ENCODE measurements at places on chromosomes 7 and 10.

DNA sequence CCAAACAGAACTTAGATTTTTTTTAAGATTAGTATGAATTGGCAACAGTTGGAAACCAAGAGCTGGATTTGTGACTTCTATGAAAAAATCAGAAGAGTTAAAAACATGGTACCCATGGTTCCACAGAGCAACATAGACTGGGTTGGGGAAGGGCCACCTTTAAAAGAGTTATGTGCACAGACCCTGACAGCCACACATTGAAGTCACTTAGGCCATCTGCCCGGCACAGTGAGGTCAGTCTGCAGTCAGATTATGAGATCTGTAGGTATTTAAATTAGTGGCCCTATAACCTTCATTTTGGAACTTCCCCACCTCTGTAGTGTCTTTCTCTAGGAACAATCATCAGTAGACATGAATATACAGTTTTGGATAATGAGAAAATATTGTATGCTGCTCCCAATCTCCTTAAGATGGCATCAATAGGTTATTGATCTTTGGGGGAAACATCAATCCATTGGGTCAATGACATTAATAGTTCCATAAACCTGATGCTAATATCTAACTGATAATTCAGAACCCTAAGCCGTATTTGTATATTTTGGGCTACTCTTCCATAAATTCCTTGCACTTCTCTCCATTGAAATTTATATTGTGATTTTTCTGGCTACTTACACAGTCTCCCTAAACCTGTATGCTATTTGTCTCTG is 7.0 kb downstream of the ANKRD1 start:
- DNase-seq: no peak

- no peak for DNase-seq
These were observed 13.5 kb upstream of the MSRB2 start for GRCh38 chr10:23081891-23082290.

GRCh38 chr7:157841773-157842370 is 505.1 kb downstream of the DNAJB6 start:
- no peak for DNase-seq

DNA sequence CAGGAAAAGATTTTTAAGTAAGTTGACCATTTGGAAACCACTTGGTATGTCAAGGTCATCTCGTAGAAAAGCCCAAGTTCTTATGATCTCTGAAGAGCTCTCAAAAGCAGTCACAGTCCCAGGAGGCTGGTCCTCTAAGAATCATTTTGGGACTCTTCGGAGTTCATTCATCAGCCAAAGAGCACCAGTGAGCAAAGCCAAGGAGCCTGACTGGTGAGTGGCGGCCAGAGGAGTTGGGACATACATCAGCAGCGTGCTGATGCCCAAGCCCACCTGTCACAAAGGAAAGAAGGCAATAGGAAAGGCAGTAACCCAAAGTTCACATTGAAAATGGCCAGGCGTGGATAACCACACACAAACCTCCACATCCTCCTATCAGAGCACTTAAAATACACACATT is 17.5 kb downstream of the COX15 start:
- no peak for DNase-seq

GRCh38 chr10:77020426-77021040 is 617.1 kb downstream of the KCNMA1 start:
- no peak for DNase-seq

DNA sequence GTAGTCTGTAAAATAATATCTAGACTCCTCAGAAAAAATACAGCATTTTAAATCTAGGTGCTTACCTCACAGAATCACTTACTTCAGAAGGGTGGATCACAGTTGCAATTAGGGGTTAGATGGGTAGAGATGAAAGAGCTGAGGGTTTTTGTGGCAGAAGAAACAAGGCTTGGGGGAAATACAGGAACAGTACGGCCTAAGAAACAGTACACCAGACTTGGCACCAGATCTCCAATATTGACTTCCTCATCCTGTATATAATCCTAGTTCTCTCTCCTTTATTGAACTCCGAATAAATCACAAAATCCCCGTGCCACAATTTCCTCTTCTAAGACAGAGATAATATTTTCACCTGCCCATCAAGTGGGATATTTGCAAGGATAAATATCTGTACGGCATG is 14.3 kb downstream of the CEP41 start:
- DNase-seq: no peak

DNA sequence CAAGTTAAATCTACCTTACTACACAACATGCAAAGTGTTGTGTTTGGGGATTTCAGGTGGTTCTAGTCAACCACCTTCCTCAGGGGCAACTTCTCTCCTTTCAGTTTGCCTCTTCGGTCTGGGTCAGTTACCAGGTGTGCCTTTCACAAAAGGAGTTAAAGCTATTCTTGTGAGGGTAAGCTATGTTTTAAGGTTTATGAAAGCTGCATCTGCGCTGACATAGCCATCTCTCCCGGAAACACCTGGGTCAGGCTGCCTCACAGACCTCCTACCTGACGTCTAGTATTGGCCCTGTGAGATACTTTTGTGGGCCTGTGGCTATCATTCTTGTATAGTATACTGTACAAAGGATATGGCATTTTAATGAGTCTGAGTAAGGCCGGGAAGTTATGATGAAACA is 67.7 kb upstream of the ITGA8 start:
- no peak for DNase-seq

GRCh38 chr7:21538936-21539495 is 3.8 kb upstream of the DNAH11 start:
- no peak for DNase-seq

DNA sequence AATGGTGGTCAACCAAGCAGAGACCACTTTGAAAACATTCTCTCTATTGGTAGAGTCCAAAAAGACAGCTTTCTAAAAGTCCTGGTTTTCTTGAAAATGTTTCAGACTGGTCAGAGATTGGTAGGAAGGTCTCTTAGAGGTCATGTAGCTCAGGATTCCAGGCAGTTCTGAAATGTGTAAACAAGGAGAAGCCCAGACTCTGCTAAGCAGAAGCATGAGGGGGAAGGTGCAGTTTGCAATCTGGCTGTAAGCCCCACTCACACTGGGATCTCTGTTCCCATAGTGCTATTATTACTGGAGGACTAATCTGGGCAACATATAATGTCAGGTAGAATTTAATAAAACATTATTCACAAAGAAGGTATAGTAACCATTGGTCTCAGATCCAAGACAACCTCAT is 101.1 kb downstream of the MAGI2 start:
- DNase-seq: peak; percentile 52

DNA sequence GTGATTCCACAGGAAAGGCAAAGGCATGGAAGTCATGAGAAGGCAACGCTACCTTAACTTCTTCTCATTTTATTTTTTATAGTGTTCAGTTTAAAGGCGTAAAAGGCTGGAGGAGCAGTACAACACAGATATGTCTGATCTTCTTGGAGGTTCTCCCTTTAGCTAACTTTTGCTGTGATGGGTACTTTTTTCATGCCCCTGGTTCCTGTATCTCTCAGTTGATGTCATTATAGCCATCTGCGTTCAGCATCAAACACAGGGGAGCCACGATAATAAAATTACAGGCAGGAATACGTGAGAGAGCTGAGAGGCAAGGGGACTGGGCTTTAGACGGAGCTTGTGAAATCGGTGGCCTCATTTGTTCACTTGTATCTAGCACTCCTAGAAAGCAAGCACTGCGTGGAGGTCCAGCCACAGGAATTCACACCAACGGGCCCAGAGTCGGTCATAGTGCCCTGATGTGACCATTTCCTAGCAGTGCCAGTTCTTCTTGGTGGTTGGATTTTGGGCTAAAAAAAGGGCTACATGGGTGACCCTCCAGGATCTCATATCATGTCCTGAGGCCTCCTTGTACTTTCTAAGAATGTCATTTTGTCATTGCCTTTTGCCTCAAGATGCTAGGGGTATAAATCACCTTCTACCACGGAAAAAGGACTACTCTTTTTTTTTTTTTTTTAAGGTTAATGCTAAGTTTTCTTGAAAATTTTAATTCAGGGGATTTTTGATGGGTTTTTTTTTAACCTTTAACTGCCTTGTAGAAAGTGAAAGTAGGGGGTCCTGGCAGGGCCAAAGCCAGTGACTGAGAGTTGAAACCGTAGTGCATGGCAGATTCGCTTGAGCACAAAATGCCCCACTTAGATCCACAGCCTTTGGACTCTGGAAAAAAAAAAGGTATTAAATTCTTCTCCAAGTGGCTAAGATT is 191.5 kb downstream of the CELF2 start:
- no peak for DNase-seq

DNA sequence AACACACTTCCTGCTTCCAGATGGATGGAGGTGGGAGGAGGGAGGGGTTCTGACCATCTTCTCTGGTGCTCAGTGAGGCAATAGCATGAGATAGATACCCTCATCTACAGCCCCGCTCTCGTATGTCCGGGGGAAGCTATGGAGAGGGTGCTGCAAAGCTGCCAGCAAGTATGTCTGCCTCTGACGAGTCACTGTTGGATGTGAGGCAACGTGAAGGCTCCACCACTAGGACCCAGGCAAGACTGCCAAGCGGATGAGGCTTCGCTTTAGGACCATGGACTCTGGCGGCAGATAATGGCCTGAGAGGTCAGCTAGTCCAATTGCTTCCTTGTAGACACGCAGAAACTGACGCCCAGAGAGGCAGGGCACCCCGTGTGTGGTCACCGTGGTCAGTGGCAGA is 601.6 kb downstream of the PTPRN2 start:
- DNase-seq: no peak

DNA sequence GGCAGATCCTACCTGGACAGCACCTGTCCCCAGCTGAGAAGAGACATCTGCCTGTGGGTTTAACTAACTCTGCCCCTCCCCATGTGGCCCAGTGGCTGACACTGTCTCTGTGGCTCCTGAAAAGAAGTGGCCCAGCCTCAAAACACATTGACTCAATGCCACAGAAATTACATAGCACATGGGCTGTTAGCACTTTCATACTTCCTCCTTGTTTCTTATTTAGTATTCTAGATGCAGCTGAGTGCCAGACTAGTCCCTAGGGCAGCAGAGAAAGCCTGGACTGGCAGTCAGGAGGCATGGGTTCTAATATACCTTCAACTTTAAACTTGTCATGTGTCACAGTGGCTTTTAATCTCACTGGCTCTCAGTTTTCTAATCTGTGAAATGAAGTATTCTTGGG is 171.0 kb downstream of the TRIL start:
- no peak for DNase-seq

- no peak for DNase-seq
These were observed 128.2 kb upstream of the AGR3 start for GRCh38 chr7:17009933-17010332.

- DNase-seq: no peak
These were observed 3.8 kb upstream of the SAP25 start for GRCh38 chr7:100577507-100577906.

GRCh38 chr10:79472449-79472848 is 27.0 kb upstream of the ZCCHC24 start:
- DNase-seq: no peak

- no peak for DNase-seq
These were observed 94.0 kb upstream of the TARP start for GRCh38 chr7:38367301-38367890.

DNA sequence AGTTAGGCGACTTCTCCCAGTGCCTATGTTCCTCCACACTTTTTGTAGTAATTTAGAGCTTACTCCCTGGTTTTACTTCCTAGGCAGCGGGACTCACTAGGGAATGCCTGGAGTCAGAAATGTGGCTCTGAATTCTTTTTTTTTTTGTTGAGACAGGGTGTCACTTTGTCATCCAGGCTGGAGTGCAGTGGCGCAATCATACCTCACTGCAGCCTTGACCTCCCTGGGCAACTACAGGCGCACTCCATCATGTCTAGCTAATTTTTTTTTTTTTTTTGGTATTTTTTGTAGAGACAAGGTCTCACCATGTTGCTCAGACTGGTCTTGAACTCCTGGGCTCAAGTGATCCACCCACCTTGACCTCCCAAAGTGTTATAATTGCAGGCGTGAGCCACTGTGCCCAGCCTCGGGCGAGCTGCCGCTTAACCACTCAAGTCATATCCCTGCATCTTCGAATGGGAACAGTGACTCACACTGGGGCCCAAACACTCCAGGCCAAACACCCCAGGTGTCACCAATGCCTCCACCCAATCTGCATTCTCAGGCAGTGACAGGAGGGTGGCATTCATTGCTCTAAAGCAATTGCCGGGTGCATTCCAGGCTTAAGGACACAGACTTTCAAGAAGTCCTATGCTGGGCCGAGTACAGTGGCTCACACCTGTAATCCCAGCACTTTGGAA is 19.6 kb downstream of the RGS10 start:
- no peak for DNase-seq

DNA sequence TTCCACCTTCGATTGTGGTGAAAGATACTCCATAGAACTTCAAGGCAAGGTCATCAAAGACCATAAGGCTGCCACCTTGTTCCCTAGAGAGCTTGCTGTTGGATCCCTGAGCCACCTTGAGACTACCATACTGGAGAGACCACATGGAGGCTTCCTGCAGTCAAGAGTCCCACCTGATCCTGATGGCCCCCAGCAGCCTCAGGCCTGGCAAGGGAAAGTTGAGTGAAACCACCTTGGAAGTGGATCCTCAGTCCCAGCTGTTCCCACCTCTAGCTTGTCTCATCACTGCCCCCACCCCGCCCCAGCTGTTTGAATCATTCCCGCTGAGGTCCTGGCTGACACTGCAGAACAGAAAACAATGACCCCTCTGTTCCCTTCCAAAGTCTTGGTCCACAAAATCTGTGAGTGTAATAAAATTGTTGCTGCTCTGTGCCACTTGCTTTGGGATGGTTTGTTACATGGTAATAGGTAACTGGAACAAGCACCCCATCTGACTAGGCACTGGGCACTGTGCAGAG is 32.0 kb downstream of the PRLHR start:
- no peak for DNase-seq

DNA sequence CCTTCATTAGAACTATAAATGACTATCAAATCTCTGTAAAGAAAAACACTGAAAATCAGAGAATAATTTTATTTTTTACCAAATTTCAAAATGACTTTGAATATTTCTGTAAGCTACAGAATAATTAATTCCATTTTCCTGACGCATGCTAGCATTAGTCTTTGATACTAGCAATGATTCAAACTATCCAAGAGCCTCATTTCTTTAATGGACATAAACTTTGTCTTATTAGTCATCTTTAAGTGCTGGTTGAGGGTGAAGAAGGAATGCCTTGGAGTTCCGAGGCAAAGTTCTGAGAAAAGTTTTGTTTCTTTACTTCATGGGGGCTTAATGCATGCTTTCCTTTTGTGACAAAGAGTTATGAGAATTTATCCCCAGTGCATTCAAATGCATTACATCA is 137.3 kb downstream of the AGMO start:
- peak; percentile 59 for DNase-seq

DNA sequence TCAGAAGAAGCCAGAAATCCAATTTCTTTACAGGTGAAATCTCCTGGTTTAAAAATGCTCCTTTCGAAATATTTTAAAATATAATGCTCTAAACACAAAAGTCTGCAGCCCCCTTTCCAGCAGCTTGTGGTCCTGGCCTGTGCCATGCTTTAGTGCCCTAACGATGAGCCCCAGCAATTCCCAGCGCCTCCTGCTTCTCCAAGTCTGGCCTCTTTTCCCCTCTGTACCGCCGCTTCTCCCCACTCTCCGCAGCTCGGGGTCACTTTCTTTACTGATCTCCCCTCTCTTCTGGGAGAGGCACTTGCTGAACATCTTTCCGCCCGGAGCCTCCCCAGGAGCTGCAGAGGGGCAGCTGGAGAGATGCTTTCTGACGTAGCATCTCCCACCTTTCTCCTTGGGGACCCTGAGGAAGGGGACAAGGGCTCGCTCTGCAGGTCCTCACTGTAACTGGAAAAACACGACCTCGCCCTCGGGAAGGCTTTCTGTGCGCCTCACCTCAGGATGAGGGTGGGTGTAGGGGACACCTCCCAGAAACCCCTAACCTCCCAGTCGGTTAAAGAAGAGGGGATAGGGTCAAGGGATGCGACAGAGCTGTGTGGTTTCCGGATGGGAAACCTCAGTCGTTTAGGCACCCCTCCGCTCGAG is 565 bp upstream of the INA start:
- no peak for DNase-seq

GRCh38 chr10:124608093-124608721 is 136.0 kb downstream of the FAM53B start:
- no peak for DNase-seq
